ENCODE measurements at places on chromosomes 6 and 20. TPM values are rescaled to one million over a fixed set of nuclear protein-coding genes. Genes with fewer than 3 reads are reported as not detected.

The TOX2 gene
- total RNA-seq, result 2.4 TPM

The SLC35D3 gene
- not detected for total RNA-seq

The NINL gene
- total RNA-seq, result 10.1 TPM

- DNase-seq, result no peak
These were observed 584 bp downstream of the MTCH1 start for GRCh38 chr6:36985417-36985807.

DNA sequence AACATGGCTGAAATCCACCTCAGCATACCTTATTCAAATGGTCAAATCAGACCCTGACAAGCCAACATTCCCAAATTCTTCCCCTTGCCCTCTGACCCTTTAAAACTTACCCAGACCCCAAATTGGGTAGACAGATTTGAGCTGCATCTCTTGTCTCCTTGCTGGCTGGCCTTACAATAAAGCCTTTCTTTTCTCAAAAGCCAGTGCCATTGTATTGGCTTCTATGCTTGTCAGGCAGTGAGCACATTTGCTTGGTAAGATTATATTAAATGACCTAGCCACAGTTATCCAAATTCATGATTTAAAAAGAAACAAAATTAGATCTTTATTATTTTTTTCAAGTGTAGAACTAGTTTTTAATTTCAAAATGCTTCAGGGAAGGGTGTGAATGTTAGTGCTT is 67.8 kb upstream of the FAM83B start:
- no peak for DNase-seq

DNA sequence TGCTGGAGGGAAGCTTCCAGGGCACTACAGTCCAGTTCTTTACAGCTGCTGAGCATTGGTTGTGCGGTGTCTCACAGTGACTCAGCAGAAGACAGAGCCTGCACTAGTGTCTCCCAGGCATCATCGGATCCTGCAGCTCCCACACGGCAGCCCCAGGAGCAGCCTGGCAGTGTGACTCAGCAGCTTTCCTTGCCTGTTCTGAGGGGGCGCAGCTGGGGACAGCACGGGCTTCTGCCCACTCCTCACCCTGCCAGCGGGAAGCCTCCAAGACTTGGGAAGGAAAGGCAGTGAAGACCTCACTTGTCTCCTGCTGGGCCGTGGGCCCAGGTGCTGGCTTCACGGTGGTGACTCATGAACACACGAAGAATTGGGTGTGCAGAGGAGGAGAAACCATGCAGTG is 165.4 kb downstream of the SYNDIG1 start:
- DNase-seq, result no peak

DNA sequence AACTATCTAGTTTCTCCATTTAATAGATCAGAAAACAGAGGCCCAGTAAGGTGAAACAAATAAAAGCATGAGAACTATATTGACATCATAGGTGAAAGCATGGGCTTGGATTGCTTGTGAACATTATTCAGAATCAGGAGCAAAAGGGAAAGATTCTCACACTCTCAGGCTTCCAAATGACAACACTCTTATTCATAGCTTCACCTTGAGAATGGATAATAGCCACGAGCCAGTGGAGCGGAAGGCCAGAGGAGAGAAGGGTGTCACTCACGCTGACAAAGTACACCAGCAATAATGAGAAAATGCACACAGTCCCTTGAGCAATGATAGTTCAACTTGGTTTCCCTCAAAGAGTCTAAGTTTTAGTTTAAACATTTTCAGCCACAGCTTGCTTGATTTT is 339.0 kb downstream of the TPBG start:
- no peak for DNase-seq

GRCh38 chr20:62817975-62818591 is 1.2 kb downstream of the COL9A3 start:
- DNase-seq, result no peak

The TP53RK gene
- 19.6 TPM for total RNA-seq

DNA sequence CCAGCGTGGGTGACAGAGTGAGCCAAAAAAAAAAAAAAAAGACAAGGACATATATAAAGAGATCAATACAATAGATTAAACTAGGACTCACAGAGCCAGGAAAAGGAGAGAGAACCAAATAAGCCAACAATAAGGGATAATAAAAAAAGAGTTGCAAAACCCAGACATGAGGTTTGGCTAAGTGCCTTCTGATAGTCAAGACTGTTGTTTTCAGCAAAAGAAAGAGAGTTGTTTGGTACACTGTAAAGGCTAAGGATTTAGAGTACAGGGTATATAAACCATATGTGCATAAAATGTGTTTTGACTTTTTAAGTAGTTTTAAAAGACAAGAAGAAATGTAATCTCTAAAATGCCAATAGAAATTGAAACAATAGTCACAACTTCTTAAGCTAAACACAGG is 42.8 kb downstream of the RPF2 start:
- no peak for DNase-seq

DNA sequence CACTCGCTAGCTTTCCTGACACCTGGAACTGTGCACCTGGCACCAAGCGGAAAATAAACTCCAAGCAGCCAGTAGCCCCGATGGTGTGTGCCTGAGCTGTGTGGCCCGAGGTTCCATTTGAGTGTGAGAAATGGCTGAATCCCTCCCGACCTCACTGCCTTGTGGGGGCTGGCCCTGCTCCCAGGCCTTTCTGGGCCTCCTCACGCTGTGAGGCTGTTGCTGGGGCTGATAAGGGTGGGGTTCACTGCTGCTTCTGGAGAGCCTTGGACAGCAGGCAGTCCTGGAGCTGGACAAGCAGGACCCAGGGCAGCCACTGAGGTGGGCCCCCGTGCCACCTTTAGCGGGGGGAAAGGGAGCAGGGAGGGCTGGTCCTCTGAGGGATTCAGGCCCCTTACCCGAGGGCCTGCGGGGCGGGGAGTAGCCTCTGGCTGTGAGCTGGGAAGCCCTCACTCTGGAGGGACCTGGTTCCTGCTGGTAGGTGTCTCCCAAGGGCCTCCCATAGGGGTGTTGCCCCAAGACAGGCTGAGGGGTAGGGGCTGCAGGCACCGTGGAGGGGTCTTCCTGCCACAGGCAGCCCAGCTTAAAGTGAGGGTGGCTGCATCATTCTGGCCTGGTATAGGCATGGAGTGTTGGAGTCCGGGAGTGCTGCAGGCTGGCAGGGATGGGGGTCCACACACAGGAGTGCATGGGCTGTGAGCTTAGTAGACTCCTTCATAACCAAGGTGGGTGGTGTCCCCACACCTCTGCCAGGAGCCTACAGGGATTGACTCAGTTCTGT is 1.7 kb downstream of the PPDPF start:
- DNase-seq, result no peak

The AIF1 gene
- total RNA-seq, result not detected

DNA sequence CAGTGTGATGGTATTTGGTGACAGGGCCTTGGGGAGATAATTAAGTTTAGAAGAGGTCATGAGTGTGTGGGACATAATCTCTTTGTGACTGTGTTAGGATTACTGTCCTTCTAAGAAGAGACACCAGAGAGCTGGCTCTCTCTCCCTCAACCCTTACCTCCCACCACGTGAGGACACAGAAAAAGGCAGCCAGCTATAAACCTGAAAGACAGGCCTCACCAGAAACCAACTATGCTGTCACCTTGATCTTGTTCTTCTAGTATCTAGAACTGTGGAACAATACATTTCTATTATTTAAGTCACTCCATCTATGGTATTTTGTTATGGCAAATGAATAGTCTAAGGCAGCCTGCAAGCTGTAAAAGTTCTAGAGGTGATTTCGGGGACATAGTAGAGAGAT is 203.7 kb downstream of the OTOR start:
- DNase-seq, result no peak

The SLC4A11 gene
- 4.3 TPM for total RNA-seq

DNA sequence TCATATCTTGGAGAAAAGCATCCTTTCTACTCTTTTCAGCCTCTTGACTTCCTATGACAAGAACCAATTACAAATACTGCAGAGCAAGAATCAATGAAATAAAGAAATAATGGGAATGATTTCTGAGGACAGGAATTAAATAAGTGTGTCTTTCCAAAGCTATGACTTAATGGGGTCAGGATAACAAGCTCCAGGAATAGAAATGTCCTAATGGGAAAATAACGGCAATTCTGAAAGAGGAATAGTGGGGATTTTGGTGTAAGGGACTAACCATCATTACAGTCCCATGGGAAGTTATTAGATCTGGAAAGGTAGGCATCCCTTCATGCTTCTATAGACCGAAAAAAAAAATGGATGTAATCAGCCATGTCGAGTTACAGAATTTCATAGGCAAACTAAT is 28.2 kb upstream of the SNAP25 start:
- no peak for DNase-seq

DNA sequence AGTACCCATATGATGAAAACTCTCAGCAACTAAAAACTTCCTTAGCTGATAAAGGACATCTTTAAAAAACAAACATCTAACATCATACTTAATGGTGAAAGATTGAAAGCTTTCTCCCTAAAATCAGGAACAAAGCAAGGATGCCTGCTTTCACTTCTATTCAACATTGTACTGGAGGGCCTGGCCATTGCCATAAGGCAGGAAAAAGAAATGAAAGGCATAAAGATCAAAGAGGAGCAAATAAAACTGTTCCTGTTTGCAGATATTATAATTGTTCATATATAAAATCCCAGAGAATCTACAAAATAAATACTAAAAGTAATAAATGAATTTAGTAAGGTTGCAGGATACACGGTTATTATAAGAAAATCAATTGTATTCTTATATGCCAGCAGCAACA is 124.6 kb upstream of the ARMC2 start:
- DNase-seq, result no peak

DNA sequence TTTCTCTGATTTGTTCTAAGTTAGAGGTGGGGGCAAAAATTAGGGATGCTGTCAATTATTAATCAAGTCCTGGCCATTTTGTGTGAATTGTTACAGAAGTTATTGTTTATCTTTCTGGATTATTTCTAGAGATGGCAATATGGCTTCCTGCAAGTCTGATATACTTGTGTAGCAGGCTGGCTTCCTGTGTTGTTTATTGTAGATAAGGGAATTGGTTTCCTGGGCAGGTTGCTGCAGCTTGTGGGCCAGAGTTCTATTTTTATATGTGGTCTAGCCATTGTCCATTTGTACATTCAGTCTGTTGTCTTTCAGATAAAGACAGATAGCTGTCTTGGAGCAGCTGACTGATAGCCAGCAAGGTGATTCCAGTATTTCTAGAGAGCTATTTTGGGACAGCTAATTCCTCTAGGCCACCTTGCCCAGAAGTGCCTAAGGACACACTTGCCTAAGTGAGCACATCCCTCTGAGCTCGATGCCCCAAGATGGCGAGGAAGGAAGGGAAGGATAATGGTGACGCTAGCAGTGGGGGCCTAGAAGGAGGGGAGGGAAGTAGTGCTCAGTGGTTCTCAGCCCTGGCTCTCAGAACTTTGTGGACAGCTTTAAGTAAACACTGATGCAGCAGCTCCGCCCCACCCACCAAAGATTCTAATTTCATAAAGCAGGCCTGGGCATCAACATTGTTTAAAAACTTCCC is 25.5 kb downstream of the DDO start:
- peak; percentile 72 for DNase-seq

DNA sequence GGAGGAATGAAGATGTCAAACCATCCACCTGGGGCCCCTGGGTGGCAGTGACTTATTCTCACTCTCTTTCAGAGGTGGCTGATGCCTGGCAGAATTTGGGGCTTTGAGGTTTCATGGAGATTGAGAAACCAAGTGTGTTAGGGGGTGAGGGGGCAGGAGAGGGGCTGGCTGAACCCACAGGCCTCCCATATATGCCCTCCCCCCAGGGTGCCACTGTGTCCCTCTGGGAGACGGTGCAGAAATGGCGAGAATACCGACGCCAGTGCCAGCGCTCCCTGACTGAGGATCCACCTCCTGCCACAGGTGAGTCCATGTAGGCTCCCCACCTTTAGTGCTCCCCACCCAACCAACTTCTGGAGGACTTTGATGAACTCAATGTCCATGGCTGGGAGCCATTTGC is 7.6 kb downstream of the GLP1R start:
- no peak for DNase-seq

- no peak for DNase-seq
These were observed 273.2 kb downstream of the CDC5L start for GRCh38 chr6:44660561-44661220.

The SAMD3 gene
- total RNA-seq, result not detected

GRCh38 chr6:38144365-38144945 is 324.9 kb downstream of the ZFAND3 start:
- DNase-seq, result no peak

DNA sequence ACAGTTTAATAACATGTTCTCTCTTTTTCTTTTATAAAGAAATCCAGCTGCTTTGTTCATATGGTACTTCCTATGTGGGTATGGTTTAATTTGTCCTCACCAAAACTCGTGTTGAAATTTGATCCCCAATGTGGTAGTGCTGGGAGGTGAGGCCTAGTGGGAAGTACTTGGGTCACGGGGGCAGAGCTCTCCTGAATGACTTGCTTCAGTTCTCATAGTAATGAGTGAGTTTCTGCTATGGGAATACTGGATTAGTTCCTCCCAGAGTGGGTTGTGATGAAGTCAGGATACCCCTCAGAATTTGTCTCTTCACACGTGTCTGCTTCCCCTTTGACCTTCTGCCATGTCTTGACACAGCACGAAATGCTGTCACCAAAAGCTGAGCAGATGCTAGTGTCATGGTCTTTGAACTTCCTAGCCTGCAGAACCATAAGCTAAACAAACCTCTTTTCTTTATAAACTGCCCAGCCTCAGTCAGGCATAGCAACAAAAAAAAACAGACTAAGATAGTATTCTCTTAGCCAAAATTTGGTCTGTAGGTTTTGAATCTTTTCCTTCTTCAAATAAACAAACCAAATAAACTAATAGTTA is 87.8 kb upstream of the HS3ST5 start:
- no peak for DNase-seq

The SSTR4 gene
- not detected for total RNA-seq

DNA sequence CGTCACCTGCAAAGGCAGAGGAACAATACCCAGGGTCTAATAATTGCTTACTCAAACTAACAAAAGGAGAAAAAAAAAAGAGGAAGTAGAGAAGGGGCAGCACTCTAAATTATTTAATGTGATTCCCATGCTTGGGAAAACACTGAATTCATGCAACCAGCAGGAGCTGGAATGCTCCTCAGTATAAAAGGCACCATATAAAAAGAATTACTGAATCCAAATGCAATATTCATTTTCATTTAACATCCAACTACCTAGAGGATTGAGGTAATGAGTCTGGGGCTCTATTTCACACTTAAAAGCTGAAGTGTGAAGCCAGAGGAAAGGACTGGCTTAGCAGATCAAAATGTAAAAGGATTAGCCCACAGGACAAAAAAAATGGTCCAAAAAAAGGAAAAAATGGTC is 8.7 kb downstream of the B4GALT5 start:
- DNase-seq, result no peak

- no peak for DNase-seq
These were observed 90.5 kb downstream of the UNC5CL start for GRCh38 chr6:40948570-40948969.

DNA sequence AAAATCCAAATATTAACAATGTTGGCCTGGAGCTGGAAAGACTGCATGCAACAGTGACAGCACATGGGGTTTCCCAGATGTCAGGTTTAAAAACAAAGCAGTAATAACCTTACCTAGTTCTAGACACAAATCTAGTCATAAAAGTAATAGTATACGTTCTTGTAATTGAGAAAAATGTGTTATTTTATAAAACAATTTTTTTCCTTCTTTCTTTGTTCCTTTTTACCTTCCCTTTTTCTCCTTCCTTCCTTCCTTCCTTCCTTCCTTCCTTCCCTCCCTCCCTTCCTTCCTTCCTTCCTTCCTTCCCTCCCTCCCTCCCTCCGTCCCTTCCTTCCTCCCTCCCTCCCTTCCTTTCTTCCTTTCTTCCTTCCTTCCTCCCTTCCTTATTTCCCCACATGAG is 242.7 kb upstream of the PDE10A start:
- DNase-seq, result no peak

The SNPH gene
- total RNA-seq, result 6.4 TPM

GRCh38 chr6:26087284-26088115 is at the start of gene HFE:
Gene HFE (plus strand): TSS chr6:26087429. CDS start chr6:26087441, 12 bp downstream.
- DNase-seq, result no peak

GRCh38 chr6:25465941-25466340 is 186.1 kb upstream of the SCGN start:
- DNase-seq, result no peak

All from pulmonary artery endothelial cell (primary cell).